ENCODE measurements at places on chromosomes 3 and 15. TPM values are rescaled to one million over a fixed set of nuclear protein-coding genes. Genes with fewer than 3 reads are reported as not detected.

TAGLN3 gene
- not detected for polyA plus RNA-seq

DNA sequence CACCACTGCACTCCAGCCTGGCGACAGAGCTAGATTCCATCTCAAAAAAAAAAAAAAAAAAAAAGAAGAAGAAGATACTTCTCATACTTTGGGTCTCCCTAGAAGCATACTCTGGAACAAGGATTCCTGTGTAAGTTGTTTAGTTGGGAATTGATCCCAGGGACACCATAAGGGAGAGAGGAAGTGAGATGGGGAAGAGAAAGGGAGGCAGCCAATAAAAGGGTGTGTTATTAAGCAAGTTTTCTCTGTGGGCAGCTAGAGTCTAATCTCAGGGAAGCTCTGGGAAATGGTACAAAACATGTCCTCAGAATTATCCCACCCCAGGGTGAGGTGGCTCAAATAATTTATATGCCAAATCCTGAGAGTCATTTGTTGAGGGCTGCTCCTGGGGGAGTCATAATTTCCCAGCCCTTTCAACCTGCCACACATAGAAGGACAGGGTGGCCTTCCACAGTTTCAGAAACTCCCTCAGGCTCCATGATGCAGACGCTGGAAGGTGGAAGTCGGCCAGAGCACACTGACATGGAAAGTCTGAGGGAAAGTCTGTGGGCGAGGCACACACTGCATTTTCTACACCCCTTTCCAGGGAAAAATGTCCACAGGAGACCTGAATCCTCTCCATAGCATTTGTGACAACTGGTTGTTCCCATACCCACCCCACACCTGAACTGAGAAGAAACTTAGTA, 86.4 kb upstream of the SLC4A7 start:
- no peaks in the 10 kb centered on the region for H3K36me3 ChIP-seq
- no peak for DNase-seq
- H3K27me3 ChIP-seq, result no peaks in the 10 kb centered on the region
- H3K4me1 ChIP-seq, result no peaks in the 10 kb centered on the region
- no peak overlapping the region for H3K27ac ChIP-seq

- no peak overlapping the region for H3K27ac ChIP-seq
- H3K27me3 ChIP-seq, result peaks cover 11% of the 10 kb centered on the region
- no peak overlapping the region for H3K4me3 ChIP-seq
- no peaks in the 10 kb centered on the region for H3K36me3 ChIP-seq
- peaks cover 19% of the 10 kb centered on the region for H3K4me1 ChIP-seq
Observed at GRCh38 chr3:12870942-12871341, 29.6 kb upstream of the RPL32 start.

CPLX3 gene
- 0.60 TPM for polyA plus RNA-seq

PPM1M gene
- polyA plus RNA-seq, result 65.2 TPM

FGF12 gene
- 0.03 TPM for polyA plus RNA-seq

GHSR gene
- not detected for polyA plus RNA-seq

DNA sequence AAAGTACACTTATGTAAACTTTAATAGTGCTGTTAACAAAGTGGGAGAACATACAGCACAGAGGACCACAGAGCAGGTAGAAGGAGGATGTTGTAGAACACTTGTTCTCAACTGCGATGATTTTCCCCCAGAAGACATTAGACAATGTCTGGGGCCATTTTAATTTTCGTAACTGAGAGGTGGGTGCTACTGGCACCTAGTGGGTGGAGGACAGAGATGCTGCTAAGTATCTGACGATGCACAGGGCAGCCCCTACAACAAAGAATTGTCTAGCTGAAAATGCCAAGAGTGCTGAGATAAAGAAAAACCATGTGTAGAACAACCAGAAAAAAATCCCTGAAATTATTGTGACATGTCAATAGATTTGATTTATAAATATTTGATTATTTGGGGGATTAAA, 5.0 kb upstream of the KBTBD8 start:
- no peak for DNase-seq
- peaks cover 7% of the 10 kb centered on the region for H3K4me1 ChIP-seq
- no peaks in the 10 kb centered on the region for H3K27me3 ChIP-seq

DNA sequence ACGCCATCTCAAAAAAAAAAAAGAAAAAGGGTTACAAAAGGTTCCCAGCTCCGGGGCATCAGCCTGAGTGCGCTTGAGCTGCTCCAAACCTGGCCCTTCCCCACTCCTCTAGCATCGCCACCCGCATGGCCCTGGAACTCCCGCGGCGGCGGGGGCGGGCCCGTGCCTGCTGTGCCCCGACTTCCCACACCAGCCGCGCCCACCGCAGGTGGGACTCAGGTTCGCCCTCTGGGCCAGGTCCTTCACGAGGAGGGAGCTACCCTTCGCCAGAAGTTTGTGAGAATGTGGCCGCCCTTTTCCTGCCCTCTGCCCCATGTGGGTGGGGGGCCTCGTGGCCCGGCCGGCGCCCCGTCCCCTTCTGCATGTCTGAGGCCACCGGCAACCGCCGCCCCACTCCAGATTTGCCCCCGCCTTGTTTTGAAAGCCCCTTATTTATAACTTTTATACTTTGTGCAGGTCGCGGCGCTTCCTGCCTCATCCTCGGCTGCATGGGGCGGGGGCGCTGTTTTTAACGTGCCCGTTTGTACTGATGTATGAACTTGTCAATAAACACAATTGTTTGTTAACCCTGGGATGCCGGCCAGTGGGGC, 507 bp upstream of the JMJD7 start:
- peak overlapping the region; percentile 95 for H3K4me3 ChIP-seq
- peaks cover 15% of the 10 kb centered on the region for H3K36me3 ChIP-seq

GOLGA6B gene
- not detected for polyA plus RNA-seq

GRCh38 chr3:101732240-101732641, 7.8 kb downstream of the CEP97 start:
- no peak overlapping the region for H3K27ac ChIP-seq
- no peak for DNase-seq
- H3K4me1 ChIP-seq, result no peaks in the 10 kb centered on the region
- H3K4me3 ChIP-seq, result no peak overlapping the region
- no peaks in the 10 kb centered on the region for H3K27me3 ChIP-seq

RLBP1 gene
- polyA plus RNA-seq, result not detected

GRCh38 chr3:120850381-120851295, 57.4 kb upstream of the STXBP5L start:
- no peak overlapping the region for H3K4me3 ChIP-seq
- no peaks in the 10 kb centered on the region for H3K4me1 ChIP-seq
- DNase-seq, result no peak

GRCh38 chr15:100923076-100923475, 3.9 kb downstream of the LRRK1 start:
- DNase-seq, result no peak
- H3K27ac ChIP-seq, result peak overlapping the region; percentile 80
- H3K27me3 ChIP-seq, result no peaks in the 10 kb centered on the region
- H3K36me3 ChIP-seq, result peaks cover 17% of the 10 kb centered on the region

GRCh38 chr3:160225176-160226025, at the start of gene C3orf80:
TSS of gene C3orf80 (plus strand) at chr3:160225422. CDS start at chr3:160225636, 214 bp downstream.
- peak within 1 kb of the TSS; percentile 48 for H3K4me3 ChIP-seq
- H3K4me1 ChIP-seq, result peaks cover 23% of the 10 kb centered on the region
- peaks cover 40% of the 10 kb centered on the region for H3K27me3 ChIP-seq
- no peaks in the 10 kb centered on the region for H3K36me3 ChIP-seq
- no peak within 1 kb of the TSS for H3K27ac ChIP-seq

TTC23 gene
- polyA plus RNA-seq, result 0.15 TPM

DNA sequence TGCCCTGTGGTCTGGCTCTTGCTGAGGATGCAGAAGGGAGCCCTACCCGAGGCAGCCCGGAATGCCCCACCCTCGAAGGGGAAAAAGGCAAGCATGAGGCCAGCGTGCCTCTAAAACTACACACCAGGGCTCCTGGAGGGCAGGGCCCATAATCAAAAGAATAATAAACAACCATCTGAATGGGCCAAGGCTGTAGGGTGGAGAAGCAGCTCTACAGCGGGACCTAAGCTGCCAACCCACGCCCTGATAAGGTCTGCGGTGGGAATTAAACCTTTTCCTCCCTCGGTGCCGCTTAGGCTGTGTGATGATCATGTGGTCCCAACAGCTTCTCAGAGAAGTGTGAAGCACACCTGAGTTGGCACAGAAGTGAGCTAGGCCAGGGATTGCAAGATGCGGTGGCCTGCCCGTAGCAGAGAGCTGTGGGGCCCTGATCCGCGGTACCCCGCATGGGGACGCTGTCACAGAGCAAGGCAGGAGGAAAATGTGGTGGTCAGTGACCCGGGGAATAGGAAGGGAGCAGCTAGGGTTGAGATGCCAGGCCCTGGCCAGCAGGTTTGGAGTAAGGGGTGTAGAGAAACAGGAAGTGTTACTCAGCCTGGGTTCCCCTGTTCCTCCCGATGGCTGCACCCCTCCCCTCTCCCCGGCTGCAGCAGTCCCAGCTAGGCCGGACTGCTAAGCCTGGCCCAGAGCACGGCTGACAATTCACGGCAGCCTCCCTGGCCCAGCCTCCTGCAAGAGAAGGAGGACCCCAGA, 1.1 kb upstream of the C15orf62 start:
- H3K4me3 ChIP-seq, result peak overlapping the region; percentile 52
- peaks cover 46% of the 10 kb centered on the region for H3K4me1 ChIP-seq
- DNase-seq, result peak; percentile 61
- peaks cover 21% of the 10 kb centered on the region for H3K36me3 ChIP-seq

DNA sequence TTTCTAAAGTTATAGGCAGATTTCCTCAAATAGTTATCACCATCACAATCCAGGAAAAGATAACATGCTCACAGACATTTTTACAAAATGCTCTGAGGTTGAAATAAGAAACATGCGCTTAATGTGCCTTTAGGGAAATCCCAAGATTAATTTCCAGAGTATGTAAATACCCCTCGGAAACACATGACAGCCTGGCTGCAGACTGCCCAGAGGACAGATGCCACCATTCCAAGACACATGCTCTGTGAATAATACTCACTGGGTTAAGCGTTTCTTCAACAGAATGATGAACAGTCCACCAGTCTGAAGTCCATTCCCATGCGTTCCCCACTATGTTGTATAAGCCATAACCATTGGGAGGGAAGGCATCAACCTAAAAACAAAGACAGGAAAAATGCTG, 56.5 kb downstream of the SUMF1 start:
- H3K4me3 ChIP-seq, result no peak overlapping the region
- peaks cover 10% of the 10 kb centered on the region for H3K36me3 ChIP-seq
- DNase-seq, result no peak
- H3K27me3 ChIP-seq, result no peaks in the 10 kb centered on the region
- H3K27ac ChIP-seq, result no peak overlapping the region

HHATL gene
- polyA plus RNA-seq, result not detected

DNA sequence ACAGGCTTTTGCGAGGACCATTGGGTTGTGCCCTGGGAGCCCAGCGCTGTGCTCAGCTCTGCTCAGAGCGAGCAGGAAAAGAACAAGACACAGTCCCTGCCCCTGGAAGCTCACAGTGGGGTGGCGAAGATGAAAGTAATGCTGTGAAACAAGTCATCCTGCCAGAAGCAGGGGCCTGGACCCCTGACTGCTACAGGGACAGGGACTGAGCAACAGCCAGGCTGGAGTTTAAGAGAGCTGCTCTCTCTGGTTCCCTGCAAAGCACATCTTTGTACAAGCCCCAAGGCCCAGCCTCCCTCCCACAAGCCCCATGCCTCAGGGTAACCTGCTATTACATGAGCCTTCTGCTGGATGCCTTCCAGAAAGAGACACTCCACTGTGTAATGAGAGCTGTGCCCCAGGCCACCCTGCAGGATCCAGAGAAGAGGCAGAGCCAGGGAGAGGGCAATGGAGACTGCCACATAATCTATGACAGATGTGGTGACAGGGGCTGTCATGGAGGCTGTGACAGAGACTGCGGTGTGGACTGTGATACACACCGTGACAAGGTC, 7.1 kb upstream of the HCN4 start:
- peaks cover 3% of the 10 kb centered on the region for H3K27me3 ChIP-seq
- no peaks in the 10 kb centered on the region for H3K36me3 ChIP-seq
- no peaks in the 10 kb centered on the region for H3K4me1 ChIP-seq
- no peak overlapping the region for H3K4me3 ChIP-seq
- H3K27ac ChIP-seq, result no peak overlapping the region

DNA sequence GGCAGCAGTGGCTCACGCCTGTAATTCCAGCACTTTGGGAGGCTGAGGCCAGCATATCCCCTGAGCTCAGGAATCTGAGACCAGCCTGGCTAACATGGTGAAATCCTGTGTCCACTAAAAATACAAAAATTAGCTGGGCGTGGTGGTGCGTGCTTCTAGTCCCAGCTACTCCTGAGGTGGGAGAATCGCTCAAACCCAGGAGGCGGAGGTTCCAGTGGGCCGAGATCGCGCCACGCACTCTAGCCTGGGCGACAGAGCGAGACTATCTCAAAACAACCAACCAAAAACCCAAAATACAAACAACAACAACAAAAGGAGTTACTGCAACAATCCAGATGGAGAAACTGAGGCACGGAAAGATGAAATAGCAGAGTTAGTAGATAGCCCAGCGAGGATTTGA, 35.4 kb downstream of the SAXO2 start:
- peaks cover 5% of the 10 kb centered on the region for H3K4me1 ChIP-seq
- H3K27me3 ChIP-seq, result no peaks in the 10 kb centered on the region
- H3K4me3 ChIP-seq, result no peak overlapping the region

DNA sequence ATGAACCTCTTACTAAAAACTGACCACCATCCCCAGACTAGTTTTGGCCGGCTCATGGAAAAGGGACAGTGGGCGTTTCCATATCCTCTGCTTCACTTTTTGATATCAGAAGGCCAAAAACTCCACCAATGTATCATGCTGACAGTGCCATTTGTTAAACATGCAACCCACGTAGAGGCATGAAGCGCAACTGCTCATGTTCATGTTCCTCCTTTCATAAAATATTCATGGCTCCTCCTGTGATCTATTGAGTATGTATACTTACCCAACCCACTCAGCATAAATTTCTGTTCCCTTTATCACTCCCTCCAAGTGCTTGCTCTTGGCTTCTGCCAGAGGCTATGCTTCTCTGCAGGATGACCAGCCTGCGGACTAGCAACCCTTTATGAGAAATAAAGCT, 58.7 kb upstream of the TGFBR2 start:
- no peaks in the 10 kb centered on the region for H3K27me3 ChIP-seq
- DNase-seq, result no peak
- H3K36me3 ChIP-seq, result no peaks in the 10 kb centered on the region
- H3K27ac ChIP-seq, result no peak overlapping the region

GRCh38 chr15:91988071-91988470, 134.6 kb downstream of the SLCO3A1 start:
- H3K4me3 ChIP-seq, result no peak overlapping the region
- no peaks in the 10 kb centered on the region for H3K4me1 ChIP-seq
- H3K27me3 ChIP-seq, result no peaks in the 10 kb centered on the region
- H3K27ac ChIP-seq, result no peak overlapping the region
